ENCODE measurements at places on chromosomes 12 and 14.

DNA sequence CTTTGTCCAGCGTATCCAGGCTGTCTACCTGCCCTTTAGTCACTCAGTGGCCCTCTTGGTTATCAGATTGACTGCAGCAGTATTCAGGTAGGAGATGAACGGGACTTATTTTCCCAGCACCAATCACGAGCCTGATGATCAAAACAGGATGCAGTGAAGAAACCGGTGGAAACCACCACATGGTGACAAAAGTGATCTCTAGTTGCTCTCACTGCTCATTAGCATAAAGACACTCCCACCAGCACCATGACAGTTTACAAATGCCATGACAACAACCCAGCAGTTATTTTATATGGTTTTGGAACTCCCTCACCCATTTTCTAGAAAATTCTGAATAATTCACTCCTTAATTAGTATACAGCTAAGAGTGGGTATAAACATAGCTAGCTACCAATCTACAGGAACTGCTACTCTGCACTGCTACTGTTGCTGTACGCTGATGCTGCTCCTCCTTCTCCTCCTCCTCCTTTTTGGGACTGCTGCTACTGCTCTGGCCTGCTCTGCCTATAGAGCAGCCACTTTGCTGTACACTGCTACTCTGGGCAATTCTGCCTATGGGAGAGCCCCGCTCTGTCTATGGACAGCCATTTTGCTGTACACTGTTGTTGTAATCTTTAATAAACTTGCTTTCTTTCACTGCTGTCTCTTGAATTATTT lies 142.5 kb upstream of the SSTR1 start:
- no peak for DNase-seq

GRCh38 chr14:104687601-104688504 lies 1.6 kb upstream of the INF2 start:
- peak; percentile 85 for DNase-seq

- no peak for DNase-seq
Measured at GRCh38 chr14:75401361-75401760, 26.5 kb upstream of the JDP2 start.

- no peak for DNase-seq
Measured at GRCh38 chr14:88765130-88765529, 27.6 kb downstream of the EML5 start.

DNA sequence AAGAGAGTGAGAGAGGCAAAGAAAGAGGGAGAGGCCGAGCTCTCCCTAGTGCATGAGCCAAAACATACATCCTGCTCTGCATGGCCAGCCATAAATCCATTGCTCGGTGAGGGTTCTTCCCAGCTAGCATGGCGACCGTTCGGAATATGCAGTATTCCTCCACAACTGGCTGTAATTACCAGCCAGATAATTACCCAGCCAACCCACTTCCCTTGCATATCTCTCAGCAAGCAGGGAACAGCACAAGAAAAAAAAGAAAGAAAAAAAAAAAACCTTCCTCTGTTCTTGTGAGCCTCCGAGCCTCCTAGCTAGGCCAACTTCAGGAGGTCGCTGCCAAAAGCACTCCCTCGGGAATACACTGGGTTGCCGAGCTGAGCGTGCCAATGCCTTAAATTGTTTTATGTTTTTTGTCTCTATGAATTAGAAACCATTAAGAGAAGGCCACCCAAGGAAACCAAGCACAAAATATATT lies 567.9 kb downstream of the MED13L start:
- DNase-seq: no peak

Measured in prostate gland (tissue), 2 donors.